Fibroblast of skin of right biceps (primary cell): ENCODE measurements at places on chromosomes 7 and 10.
A peak's percentile ranks its signal among the peaks of the same experiment; 100 is the strongest.

DNA sequence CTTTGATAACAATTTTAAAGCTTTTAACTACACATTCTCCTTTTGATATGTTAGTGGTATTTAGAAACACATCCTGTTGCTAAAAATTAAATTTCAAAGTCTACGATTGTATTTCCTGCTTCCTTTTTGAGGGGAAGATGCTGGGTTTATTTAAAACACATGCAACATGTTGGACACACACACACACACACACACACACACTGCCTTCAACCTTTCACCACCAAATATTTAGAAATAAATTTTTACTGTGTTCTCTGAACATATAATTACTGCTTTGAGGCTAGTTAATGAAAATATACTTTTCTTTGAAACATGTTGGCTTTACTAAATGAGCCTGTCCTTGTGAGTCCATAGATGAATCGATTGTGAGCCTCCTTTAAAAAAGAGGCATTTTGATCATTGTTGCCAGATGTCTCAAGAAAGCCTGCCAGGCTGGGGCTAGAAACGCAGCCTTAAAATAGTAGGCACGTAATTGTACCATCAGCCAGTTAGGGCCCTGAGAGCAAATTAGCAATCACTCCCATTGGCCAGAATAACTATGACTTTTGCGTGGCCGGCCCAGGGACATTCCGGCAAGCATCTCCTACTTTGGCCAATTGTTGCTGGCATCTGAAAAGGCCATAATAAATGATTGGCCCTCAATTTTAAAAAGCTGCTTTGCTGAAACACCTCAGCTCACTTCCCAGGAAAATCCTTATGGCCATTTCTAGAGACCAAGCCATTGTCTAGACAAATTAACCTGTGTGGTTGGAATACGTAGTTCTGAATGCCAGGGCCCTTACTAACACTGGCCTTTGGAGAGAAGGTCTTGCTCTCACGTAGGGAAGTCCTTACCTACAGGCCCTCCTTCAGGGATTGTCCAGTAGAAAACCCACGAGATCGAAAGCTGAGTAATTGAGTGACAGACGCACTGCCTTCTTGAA, 9.9 kb upstream of the TEX36 start:
- DNase-seq: peak; percentile 70

DNA sequence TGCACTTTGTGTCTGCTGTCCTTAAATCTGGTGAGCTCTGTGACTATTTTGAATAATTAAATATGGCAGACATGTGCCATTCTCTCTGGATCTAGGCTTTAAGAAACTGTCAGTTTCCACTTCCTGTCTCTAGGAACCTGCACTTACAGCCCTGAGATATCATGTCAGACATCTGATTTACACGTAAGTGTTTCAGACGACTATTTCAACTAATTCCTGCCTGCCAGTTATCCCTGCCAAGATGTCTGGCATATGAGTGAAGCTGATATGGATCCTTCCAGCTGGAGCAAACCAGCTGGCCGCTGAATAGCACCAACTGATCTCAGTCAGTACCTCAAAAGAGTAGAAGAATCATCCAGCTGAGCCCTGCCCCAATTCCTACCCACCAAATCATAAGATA, 362.2 kb upstream of the SMIM30 start:
- no peak for DNase-seq

GRCh38 chr10:30828164-30828563, 198.6 kb upstream of the LYZL2 start:
- DNase-seq: no peak

- no peak for DNase-seq
These were observed 73.0 kb downstream of the ADCY1 start for GRCh38 chr7:45646996-45647825.

GRCh38 chr10:45044290-45044689, 43.6 kb downstream of the ZNF22 start:
- no peak for DNase-seq

DNA sequence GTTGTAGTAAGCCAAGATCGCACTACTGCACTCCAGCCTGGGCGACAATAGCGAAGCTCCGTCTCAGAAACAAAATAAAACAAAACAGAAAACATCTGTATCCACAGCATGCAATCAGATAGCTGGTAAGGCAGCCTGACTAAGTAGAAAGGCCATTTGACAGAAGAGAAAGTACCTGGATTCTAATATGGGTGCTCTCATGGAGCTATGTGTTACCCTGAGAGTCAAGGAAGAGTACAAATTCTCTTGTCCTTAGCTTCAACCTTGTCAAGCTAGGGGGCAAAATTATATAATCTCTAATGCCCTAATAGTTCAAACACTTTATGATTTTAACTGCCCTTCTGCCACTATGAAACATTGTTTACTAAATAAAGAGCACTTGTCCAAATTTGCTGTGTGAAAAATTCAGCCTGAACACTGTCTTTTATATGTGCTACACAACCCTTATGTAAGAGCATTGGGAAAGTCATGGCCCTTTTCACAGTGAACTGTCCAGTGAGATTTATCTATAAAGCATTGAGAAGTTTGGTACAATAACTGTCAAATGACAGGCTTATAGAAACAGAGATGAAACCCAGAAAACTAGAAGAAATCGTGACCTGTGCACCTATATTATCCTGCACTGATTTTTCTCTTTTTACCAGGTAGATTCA, 51.2 kb upstream of the PRKG1 start:
- DNase-seq: no peak

- DNase-seq: no peak
These were observed 61.5 kb upstream of the GPR22 start for GRCh38 chr7:107408349-107408748.

DNA sequence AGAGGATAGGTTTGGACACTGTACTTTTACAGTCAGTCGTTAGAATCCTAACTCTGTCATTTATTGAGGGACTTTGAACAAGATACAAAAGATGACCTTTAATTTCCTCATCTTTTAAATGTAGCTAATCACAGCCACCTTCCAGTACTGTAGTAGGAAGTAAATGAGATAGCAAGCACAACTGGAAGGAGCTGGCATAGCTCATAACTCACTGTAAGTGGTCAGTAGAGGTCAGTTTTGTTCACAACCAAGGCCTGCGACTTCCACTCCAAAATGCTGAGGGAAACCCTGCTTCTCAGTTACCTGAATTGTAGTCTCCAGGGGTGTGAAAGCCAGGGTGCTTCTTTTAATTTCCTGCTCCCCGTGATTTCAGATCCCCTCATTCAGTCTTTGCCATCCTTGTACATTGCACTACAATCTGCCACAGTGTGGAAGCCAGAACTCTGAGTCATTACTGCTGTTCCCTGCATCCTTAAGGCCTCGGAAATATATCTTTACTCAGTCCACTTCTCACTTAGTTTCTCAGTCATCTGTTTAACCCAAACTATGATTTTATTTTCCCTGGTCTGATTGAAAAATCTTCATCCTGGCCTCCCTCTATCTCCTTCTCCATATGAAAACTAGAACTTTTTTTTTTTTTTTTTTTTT, 361.2 kb downstream of the NRG3 start:
- no peak for DNase-seq

DNA sequence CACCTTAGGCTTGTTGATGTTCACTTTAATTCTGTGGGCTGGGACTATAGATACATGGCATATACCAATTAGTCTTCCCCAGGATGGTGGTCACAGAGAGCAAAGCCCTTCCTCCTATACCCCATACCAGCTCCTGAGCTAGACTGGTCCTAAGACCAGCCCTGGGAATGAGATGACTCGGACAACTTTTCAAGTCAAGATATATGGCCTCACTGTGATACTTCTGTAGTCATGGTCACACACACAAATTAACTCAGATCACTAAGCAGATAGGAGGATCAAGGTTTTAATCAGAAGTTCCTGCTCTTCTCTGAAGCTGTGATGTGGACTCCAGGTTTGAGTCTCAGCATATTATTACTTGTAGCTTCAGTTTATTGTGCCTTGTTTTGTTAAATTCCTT, 53.1 kb downstream of the SLK start:
- no peak for DNase-seq

DNA sequence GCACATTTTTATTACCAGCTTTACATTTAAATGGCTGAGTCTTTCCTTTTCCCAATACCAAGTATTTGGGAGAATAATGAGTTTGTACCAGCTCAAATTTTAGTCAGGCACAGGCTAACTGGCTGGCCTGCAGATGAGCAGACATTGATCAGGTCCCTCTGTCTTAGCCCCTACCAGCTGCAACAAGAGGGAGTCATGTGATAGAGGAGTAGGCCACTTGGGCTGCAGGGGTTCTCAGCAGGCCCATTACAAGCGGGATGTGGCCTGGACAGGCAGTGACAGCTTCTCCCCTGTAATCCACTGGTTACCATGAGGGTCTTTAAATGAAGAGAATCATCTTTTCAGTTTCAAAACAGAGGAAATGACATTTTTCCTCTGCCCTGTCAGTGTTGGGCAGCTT, 283.6 kb downstream of the SUGCT start:
- no peak for DNase-seq

- DNase-seq: no peak
These were observed 18.3 kb upstream of the ZNF12 start for GRCh38 chr7:6725003-6725402.

DNA sequence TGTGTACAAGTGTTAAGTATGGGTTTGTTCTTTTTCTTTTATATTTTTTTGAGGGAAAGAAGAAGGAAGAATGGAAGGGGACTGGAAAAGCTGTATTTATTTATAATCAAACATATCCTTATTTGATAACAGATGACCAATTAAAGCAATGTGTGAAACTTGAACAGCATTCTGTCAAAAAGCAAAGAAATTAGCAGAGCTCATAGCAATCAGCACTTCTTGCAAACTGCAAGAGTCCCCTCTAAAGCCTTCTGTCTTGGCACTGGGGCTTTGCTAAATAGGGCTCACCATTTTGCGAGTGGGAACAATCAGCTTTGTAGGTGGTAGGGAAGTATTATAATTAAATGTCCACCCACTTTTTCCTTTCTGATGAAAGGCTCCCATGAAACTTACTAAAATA, 164.9 kb upstream of the LRRTM3 start:
- no peak for DNase-seq

DNA sequence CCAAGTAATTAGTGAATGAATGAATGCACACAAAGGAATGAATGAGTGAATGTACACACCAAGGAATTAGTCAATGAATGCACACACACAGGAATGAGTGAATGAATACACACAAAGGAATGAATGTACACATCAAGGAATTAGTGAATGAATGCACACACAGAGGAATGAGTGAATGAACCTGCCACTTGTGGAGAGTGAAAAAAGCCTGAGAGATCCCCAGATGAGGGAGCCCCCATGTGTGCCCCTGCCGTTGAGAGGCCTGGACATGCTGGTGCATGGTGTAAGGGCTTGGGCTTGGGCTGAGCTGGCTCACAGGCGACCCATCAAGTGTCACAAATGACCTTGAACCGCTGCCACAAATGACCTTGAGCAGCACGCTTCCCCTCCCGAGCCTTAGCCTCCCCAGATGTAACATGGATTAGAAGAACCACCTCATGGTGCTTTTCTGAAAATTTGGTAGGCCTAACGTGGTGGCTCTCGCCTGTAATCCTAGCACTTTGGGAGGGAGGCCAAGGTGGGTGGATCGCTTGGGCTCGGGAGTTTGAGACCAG, 46.2 kb downstream of the GTF2IRD1 start:
- no peak for DNase-seq

- DNase-seq: no peak
These were observed 72.9 kb downstream of the ATE1 start for GRCh38 chr10:121854809-121855445.

- no peak for DNase-seq
These were observed 165.0 kb downstream of the CCSER2 start for GRCh38 chr10:84493361-84493760.

GRCh38 chr7:152709287-152710152, 33.6 kb upstream of the XRCC2 start:
- peak; percentile 21 for DNase-seq

GRCh38 chr10:88728107-88728763, 22.2 kb downstream of the LIPK start:
- peak; percentile 2 for DNase-seq

DNA sequence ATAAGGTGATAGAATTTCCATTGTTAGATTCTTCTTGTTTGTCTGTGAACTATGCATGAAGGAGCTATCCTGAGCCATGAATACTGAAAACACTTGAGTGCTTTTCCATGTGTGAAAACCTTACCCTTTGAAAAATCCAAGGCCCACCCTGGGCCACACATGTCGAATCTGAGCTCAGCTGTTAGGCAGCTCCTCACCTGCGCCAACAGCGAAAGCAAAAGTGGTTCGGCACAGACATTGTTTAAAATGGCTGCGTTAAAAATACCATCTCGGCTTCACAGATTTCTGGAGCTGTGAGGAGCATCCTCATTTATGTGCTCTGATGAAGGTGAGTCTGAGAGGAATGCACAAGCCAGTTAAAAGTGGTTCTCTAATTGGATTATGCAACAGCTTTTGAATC, 137.7 kb downstream of the NEUROD6 start:
- DNase-seq: no peak

GRCh38 chr10:120381931-120382330, 75.1 kb upstream of the PLPP4 start:
- DNase-seq: peak; percentile 60

- DNase-seq: no peak
These were observed 41.4 kb downstream of the PWWP2B start for GRCh38 chr10:132438091-132439024.

- no peak for DNase-seq
These were observed 23.2 kb downstream of the CDK1 start for GRCh38 chr10:60801522-60801921.

DNA sequence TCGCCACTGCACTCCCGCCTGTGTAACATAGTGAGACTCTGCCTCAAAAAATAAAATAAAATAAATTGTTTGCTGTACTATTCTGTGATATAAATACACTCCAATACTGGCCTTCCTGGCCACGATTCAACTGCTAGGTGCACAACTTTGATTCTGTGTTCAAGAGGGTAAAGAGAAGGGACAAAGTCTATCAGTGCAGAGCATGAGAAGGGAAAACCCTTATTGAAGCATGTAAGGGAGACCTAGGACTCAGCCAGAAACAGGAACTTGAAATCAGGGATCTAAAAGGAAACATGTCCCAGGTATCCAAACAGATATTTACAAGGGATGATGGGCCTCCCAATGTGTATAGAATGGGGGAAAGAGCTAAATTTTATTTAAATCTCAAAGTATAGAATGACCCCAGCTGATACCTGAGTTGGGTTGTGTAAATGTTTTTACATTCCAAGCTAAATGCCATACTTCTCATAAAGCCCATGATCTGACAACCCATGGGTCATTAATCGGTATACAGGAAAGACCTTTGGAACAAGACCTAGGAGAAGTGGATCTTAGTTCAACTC, 9.0 kb upstream of the KBTBD2 start:
- DNase-seq: no peak

- DNase-seq: peak; percentile 22
These were observed 2.6 kb downstream of the CXCL12 start for GRCh38 chr10:44382131-44382858.

- DNase-seq: no peak
These were observed 90.9 kb upstream of the ZNF804B start for GRCh38 chr7:88668591-88668990.

DNA sequence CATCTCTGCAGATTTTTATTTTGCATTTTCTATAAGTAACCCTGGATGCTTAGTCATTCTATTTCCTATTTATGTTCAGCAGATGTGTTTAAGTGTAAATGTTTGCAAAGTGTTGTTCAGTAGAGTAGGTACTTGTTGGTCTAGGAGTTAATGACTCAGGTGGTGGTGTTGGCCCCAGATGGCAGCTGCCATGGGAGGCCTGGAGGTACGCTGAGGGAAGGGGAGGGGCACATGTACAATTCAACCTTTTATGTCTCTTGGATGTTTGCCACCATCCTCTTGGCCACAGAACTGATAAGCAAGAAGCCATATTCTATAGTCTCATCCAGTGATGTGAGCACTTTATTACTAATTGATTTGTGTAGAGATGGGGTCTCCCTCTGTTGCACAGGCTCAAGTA, 68.1 kb upstream of the SLC39A12 start:
- DNase-seq: no peak

- DNase-seq: no peak
These were observed 23.3 kb upstream of the AGBL3 start for GRCh38 chr7:134963036-134963435.
